ENCODE measurements at places on chromosomes 7 and 10. TPM values are rescaled to one million over a fixed set of nuclear protein-coding genes. Genes with fewer than 3 reads are reported as not detected.

PPP1R17 gene
- not detected for total RNA-seq

TET1 gene
- total RNA-seq, result 22.3 TPM

LRGUK gene
- total RNA-seq, result 3.5 TPM

PAPOLB gene
- 0.37 TPM for total RNA-seq

ABLIM1 gene
- total RNA-seq, result 198 TPM

COX19 gene
- 2.3 TPM for total RNA-seq

DLD gene
- 133 TPM for total RNA-seq

OR9A2 gene
- not detected for total RNA-seq

ST8SIA6 gene
- total RNA-seq, result 3.7 TPM

SLC16A12 gene
- total RNA-seq, result not detected

GPRIN2 gene
- 3.5 TPM for total RNA-seq

MYL10 gene
- total RNA-seq, result not detected

STK31 gene
- total RNA-seq, result 1.7 TPM

MUC3A gene
- 1.2 TPM for total RNA-seq

NAT16 gene
- total RNA-seq, result not detected

PLEKHS1 gene
- total RNA-seq, result 1.7 TPM

Measured in stomach (tissue), 19 donors.